ENCODE measurements at places on chromosomes 13 and 19. TPM values are rescaled to one million over a fixed set of nuclear protein-coding genes. Genes with fewer than 3 reads are reported as not detected.

DNA sequence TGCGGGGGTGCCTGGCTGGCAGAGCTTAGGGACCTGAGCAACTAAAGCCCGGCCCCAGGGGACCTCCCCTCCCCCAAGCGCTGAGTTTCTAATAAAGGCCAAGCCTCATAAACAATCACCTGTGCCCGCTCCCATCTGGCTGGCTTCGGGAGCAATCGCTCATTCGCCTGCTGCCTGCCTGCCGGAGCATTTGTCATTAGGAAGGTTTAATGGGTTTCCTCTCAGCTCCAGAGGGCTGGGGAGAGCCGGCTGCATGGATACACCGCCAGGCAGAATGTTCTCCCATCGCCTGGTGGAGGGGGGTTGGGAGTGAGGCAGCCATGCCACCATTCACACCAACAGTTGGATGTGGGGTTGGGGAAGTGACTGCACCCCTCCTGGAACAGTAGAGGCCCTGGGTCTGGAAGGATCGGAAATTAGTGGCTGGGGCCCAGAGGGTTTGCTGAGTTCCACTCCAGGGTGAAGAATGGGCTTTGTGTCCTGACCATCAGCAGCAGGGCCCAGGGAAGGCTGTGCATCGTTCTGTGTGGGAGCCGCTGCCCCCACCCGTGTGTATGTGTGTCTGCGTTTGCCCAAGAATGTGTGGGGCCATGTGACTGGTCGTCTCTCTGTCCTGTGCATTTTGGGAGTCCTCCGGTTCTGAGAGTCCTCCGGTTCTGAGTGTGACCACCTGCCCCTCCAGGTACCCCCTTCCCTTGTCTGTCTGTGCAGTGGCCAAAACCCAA lies 15.3 kb downstream of the PIN1 start:
- no peak overlapping the region for H3K27ac ChIP-seq
- H3K36me3 ChIP-seq, result peaks cover 51% of the 10 kb centered on the region
- no peaks in the 10 kb centered on the region for H3K27me3 ChIP-seq
- DNase-seq, result peak; percentile 80

DNA sequence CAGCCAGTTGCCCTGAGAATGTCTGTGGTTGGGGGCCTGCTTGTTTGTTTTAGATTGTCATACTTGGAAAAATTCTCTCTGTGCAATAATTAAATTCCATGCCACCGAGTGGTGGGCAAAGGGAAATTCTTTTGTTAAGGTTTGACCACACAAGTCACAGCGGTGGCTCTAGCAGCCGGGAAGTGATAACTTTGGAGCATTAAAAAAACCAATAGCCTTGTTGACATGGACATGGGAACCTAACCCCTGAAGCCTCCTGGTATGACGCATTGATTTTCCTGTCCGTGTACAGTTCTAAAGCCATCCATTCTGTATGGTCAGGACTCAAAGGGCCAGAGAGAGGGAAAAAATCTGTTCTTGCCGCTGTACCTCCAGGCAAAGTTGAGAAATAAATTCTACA lies 384.9 kb upstream of the ZNF507 start:
- DNase-seq, result no peak
- no peaks in the 10 kb centered on the region for H3K36me3 ChIP-seq

- H3K27me3 ChIP-seq, result no peaks in the 10 kb centered on the region
- peaks cover 40% of the 10 kb centered on the region for H3K4me1 ChIP-seq
- peaks cover 7% of the 10 kb centered on the region for H3K36me3 ChIP-seq
- H3K4me3 ChIP-seq, result no peak overlapping the region
Observed at GRCh38 chr19:3683405-3684053, 16.7 kb downstream of the PIP5K1C start.

GRCh38 chr19:4636151-4636717 lies 3.1 kb upstream of the TNFAIP8L1 start:
- peaks cover 4% of the 10 kb centered on the region for H3K27me3 ChIP-seq
- H3K4me3 ChIP-seq, result peak overlapping the region; percentile 55
- H3K27ac ChIP-seq, result peak overlapping the region; percentile 12
- peaks cover 28% of the 10 kb centered on the region for H3K4me1 ChIP-seq
- peak; percentile 69 for DNase-seq

GRCh38 chr13:21435687-21436151 lies 23.4 kb downstream of the ZDHHC20 start:
- DNase-seq, result peak; percentile 85
- peaks cover 3% of the 10 kb centered on the region for H3K4me1 ChIP-seq
- H3K27ac ChIP-seq, result peak overlapping the region; percentile 30
- H3K4me3 ChIP-seq, result no peak overlapping the region

DNA sequence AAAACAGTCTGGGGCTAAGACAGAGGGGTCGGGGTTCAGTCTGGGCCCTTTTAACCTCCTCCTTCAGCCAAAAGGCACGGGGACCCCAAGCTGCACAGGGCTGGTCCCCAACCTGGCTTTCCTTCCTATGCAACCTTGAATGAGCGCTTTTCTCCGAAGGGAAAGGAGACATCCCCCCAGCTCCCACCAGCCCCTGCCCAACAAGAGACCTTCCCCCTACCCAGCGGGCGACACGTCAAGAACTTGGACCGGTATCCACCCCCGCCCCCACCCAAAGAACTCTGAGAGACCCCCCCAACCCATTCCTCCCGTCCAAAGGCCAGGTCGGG lies 35.0 kb upstream of the NANOS3 start:
- DNase-seq, result no peak
- H3K27ac ChIP-seq, result peak overlapping the region; percentile 99
- no peaks in the 10 kb centered on the region for H3K36me3 ChIP-seq
- H3K4me3 ChIP-seq, result peak overlapping the region; percentile 87
- H3K27me3 ChIP-seq, result no peaks in the 10 kb centered on the region

GRCh38 chr19:16778796-16779411 lies 50.3 kb upstream of the SIN3B start:
- H3K27me3 ChIP-seq, result peaks cover 4% of the 10 kb centered on the region
- H3K4me3 ChIP-seq, result no peak overlapping the region
- H3K36me3 ChIP-seq, result no peaks in the 10 kb centered on the region
- DNase-seq, result peak; percentile 37

DACT3 gene
- 10.5 TPM for polyA plus RNA-seq

- no peaks in the 10 kb centered on the region for H3K4me1 ChIP-seq
- H3K27me3 ChIP-seq, result no peaks in the 10 kb centered on the region
- no peak overlapping the region for H3K27ac ChIP-seq
- no peak overlapping the region for H3K4me3 ChIP-seq
- no peaks in the 10 kb centered on the region for H3K36me3 ChIP-seq
Observed at GRCh38 chr13:80841414-80841813, 500.5 kb upstream of the SPRY2 start.

ERICH4 gene
- not detected for polyA plus RNA-seq

GRCh38 chr13:113650275-113650674 lies 7.7 kb downstream of the ATP4B start:
- no peaks in the 10 kb centered on the region for H3K36me3 ChIP-seq
- H3K4me1 ChIP-seq, result peaks cover 32% of the 10 kb centered on the region
- DNase-seq, result no peak
- H3K27ac ChIP-seq, result no peak overlapping the region

DNA sequence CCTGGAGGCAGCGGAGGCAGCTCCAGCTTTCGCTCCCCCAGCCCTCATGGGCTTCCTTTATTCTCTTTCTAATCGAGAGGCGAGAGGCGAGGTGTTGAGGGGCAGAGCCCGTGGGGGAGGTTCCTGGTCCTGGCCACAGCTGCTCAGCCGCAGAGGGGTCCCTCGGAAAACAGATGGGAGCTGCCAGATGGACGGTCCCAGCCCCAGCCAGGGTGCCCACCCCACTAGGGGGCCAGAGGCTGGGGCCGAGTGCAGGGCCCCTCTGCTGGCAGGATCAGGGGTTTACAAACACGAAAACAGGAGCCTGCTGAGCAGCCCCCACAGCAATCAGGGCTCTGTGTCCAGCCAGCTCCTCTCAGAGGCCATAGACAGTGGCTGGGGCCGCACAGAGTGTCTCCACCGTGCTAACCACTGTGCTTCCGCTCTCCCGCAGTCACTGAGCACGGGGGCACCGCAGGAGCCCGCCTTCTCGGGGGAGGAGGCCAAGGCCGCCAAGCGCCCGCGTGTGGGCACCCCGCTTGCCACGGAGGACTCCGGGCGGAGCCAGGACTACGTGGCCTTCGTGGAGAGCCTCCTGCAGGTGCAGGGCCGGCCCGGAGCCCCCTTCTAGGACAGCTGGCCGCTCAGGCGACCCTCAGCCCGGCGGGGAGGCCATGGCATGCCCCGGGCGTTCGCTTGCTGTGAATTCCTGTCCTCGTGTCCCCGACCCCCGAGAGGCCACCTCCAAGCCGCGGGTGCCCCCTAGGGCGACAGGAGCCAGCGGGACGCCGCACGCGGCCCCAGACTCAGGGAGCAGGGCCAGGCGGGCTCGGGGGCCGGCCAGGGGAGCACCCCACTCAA lies 182.2 kb downstream of the KDM4B start:
- no peaks in the 10 kb centered on the region for H3K4me1 ChIP-seq
- H3K4me3 ChIP-seq, result no peak overlapping the region
- no peak overlapping the region for H3K27ac ChIP-seq
- H3K27me3 ChIP-seq, result no peaks in the 10 kb centered on the region
- H3K36me3 ChIP-seq, result peaks cover 64% of the 10 kb centered on the region
- no peak for DNase-seq

TMC4 gene
- 33.4 TPM for polyA plus RNA-seq

DNA sequence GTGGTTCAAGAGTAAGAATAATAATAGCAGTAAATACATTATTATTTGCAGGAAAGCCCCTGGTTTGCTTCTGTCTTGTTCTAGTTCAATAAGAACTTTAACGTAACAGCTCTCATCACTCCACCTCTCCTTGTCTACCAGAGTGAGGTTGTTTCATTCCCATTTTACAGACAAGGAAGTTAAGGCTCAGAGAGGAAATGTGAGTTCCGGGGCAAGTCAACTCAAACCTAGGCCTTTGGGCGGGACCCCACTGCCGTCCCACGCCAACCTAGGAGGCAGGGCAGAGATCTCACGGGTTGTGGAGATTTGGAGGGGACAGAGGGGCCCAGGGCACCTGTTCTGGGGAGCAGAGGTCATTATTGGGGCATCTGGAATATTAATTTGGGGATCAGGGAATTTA lies 1.5 kb downstream of the MAP4K1 start:
- H3K36me3 ChIP-seq, result peaks cover 11% of the 10 kb centered on the region
- no peak overlapping the region for H3K4me3 ChIP-seq
- no peaks in the 10 kb centered on the region for H3K27me3 ChIP-seq

SLC10A2 gene
- not detected for polyA plus RNA-seq

PEG3 gene
- polyA plus RNA-seq, result 1.1 TPM

DNA sequence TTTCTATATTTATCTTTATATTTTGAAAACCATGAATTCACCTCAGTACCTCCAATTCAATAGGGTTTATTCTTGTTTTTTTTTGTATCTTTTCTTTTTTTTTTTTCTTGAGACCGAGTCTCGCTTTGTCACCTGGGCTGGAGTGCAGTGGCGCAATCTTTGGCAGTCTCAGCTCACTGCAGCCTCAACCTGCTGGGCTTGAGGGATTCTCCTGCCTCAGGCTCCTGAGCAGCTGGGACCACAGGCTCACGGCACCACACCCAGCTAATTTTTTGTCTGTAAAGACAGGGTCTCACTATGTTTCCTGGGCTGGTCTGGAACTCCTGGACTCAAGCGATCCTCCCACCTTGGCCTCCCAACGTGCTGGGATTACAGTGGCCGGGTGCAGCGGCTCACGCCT lies 23.1 kb upstream of the EVI5L start:
- no peaks in the 10 kb centered on the region for H3K4me1 ChIP-seq
- H3K27me3 ChIP-seq, result peaks cover 39% of the 10 kb centered on the region
- H3K4me3 ChIP-seq, result no peak overlapping the region
- H3K27ac ChIP-seq, result no peak overlapping the region

CYP2S1 gene
- 7.9 TPM for polyA plus RNA-seq

SLITRK1 gene
- not detected for polyA plus RNA-seq

DNA sequence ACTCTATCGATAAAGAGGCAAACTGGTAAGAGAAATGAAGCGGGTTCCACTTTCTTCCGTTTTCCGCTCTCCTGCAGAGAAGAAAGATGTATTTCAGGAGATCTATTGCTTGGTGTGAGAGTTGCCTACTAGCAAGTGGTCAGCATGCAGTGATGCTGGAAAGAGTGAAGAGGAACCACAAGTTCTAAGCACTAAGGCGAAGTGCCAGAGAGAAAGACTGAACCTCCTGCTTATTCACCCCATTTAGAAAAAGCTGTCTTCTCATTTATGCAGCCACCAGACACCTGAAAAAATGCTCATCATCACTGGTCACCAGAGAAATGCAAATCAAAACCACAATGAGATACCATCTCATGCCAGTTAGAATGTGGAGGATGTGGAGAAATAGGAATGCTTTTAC lies 78.7 kb upstream of the GPC6 start:
- no peaks in the 10 kb centered on the region for H3K36me3 ChIP-seq
- no peak for DNase-seq
- no peak overlapping the region for H3K4me3 ChIP-seq
- no peaks in the 10 kb centered on the region for H3K4me1 ChIP-seq
- no peak overlapping the region for H3K27ac ChIP-seq

DNA sequence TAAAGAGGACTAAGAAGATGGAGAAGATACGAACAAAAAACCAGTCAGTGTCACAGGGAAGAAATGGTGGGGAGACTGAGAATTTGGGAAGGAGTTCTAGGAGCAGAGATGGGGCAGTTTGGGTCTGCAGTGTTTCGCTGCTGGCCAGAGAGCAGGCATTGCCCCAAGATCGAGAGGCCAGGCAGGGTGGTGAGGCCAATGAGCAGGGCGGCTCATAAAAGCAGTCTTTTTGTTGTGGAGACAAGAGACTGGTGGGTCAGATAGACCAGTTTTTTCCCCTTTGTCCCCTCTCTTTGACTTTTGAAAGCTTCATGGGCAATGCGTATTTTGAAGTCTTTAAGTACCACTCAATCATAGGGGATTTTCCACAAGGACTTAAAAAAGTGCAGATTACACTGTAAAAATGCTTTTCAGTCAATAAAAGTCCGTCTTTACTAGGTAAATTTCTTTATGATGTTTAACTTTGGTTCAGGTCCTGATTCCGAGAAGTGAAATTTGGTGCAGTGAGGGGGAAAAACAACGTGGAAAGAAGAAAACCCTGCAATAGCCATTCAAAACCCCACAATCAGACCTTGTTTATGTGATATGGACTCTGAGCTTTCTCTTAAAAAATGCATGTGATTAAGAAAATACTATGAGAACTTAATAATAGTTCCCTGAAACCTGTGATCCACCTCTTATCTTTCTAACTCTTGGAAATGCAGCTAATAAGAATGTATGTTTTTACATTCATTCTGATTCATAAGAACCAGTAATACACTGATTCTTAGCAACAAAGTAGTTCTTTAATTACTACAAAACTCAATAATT lies 338.9 kb downstream of the KLF5 start:
- H3K27me3 ChIP-seq, result no peaks in the 10 kb centered on the region
- no peak overlapping the region for H3K27ac ChIP-seq
- DNase-seq, result no peak
- H3K4me1 ChIP-seq, result no peaks in the 10 kb centered on the region
- no peak overlapping the region for H3K4me3 ChIP-seq

GRCh38 chr13:93368718-93369117 lies 142.1 kb downstream of the GPC6 start:
- no peak overlapping the region for H3K27ac ChIP-seq
- no peak overlapping the region for H3K4me3 ChIP-seq
- no peaks in the 10 kb centered on the region for H3K4me1 ChIP-seq

IGFL3 gene
- polyA plus RNA-seq, result not detected

TINCR gene
- polyA plus RNA-seq, result 14.2 TPM

JAK3 gene
- polyA plus RNA-seq, result 3.2 TPM

MYPOP gene
- 4.2 TPM for polyA plus RNA-seq

VSTM1 gene
- polyA plus RNA-seq, result not detected

TTYH1 gene
- 1.4 TPM for polyA plus RNA-seq

CATSPERD gene
- polyA plus RNA-seq, result not detected
